Jurkat, Clone E6-1 (cell line): ENCODE measurements at places on chromosomes 3 and 15.

- no peak for DNase-seq
Measured at GRCh38 chr3:55269096-55269495, 218.0 kb downstream of the WNT5A start.

GRCh38 chr3:17830788-17831187 lies 88.4 kb upstream of the TBC1D5 start:
- DNase-seq, result no peak

DNA sequence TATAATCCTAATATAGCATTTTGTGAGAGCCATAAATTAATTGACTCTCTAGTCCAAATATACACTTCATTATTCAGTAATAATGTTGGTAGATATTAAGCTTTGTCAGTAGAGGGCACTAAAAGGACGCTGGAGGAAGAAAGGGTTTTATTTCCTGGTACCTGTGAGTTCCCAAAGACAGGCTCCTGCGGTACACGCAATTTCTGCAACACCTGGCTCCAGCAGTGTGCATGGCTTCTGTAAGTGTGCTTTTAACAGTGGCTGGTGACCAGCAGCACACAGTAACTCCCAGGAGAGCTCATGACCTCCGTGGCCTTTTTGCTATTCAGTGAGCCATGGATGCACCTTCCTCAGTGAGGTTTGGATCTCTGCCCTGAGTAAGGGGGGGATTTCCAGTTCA lies 338.3 kb upstream of the ZNF385D start:
- DNase-seq, result peak; percentile 41

DNA sequence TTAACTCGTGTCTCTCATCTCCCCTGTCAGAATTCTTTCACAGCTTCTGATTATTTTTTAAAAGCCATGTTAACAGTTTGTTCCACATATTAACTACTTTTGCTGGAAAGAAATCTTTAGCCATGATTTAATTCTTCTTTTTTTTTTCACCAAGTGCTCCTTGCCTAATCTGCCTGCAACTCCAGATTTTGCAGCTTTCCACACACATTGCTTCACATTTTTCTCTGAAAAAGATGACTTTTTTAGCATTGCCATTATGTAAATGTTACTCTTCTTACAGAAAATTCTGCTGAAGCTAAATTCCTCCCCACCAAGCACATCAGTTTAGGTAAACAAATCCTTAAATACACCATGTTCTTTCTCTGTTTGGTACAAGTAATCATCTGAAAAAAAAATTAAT lies 23.4 kb upstream of the PPARG start:
- DNase-seq, result no peak

DNA sequence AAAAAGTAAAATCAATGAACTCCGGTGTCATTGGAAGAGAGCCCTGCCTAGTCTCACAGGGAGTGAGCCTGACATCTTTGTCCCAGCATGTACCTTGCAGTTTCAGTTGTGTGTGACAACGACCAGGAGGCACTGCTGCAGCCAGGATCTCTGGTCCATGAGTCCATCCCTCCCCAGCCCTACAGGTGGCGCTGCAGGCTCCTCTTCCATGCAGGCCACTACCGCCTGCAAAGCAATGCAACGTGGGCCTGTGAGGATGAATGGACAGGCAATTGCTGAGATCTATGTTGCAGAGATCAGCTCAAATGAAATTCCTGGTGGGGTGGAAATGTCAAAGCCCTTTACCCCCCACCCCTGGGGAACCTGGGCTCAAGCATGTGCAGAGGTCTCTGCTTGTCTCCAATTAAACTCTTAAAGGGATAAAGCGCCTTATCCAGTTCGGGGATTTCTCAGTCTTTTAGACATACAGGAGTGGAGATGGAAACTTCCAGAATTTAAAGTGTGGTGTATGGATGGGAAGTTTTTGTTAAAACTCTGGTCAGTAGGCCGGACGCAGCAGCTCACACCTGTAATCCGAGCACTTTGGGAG lies 35.8 kb downstream of the TKT start:
- peak; percentile 75 for DNase-seq

- DNase-seq, result no peak
Measured at GRCh38 chr3:46863261-46863782, at the start of gene MYL3. TSS of gene MYL3 (minus strand) at chr3:46863444. CDS start at chr3:46863390, 54 bp downstream.

GRCh38 chr15:31358957-31359701 lies 32.5 kb downstream of the KLF13 start:
- DNase-seq, result no peak

DNA sequence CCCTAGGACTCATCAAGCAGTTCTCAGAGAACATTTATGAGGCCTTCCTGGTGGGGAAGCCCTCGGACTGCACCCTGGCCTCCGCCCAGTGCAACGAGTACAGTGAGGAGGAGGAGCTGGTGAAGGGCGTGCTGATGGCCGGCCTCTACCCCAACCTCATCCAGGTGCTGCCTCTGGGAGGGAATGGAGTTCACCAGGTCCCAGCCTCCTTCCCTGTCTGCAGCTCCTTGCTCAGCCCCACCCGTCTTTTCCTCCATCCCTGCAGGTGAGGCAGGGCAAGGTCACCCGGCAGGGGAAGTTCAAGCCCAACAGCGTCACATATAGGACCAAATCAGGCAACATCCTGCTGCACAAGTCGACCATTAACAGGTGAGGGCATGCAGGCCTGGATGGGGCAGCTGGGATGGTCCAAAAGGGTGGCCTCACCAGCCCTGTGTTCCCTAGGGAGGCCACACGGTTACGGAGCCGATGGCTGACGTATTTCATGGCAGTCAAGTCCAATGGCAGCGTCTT lies 46.3 kb downstream of the DHX30 start:
- DNase-seq, result no peak

DNA sequence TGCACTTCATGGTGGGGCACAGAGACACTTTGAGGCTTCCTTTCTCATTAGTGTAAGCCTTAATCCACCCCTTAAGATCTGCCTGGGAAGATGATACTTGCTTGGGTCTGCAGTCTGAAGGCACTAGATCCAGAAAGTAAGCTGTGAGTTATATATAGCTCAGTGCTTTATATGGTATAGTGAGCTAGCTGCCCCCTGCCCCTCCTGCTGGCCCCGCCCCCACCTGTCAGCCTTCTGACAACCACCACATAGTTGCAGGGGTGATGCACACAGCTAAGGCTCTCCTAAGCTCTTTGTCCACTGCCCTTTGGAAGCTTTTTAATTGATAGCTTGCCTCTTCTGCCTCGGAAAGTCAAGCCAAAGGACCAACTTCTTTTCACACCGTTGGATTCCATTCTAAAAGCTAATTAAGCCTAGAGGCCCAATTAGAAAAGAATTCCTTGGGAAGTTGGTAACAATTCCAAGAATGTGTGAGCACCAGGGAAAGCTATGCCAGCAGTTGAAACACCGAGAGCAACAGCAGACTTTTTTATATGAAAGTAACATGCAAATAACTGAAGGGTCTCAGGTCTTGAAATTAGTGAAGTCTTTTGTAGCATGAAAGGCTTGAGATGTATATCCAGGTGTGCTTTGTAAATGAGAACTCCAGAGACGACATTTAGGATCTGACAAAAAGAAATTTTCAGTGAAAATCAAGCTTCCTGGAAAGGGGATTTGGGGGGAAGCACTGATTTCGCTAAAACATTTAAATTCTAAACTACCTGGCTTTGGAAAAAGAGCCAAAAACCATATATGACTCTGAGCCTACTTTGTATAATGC lies 2.3 kb downstream of the TPM1 start:
- DNase-seq, result no peak

GRCh38 chr3:481680-482079 lies 285.1 kb downstream of the CHL1 start:
- no peak for DNase-seq

DNA sequence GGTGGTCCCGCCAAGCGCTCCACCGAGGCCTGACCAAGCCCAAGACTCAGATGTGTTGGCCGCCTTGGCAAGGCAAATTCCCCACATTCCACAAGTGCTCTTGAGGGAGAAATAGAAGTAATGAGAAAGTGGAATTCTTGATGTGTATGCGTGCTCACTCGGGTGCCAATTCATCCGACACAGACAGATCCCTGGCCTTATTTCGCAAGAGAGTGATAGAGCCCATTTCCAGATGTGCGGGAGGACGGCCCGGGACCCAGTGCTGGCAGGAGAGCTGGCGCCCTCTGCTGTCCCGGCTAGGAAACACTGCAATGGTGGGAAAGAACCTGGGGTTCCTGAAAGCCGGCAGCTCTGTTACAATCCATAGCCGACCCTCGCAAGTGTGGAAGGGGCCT lies 76.0 kb downstream of the HMG20A start:
- DNase-seq, result peak; percentile 34

DNA sequence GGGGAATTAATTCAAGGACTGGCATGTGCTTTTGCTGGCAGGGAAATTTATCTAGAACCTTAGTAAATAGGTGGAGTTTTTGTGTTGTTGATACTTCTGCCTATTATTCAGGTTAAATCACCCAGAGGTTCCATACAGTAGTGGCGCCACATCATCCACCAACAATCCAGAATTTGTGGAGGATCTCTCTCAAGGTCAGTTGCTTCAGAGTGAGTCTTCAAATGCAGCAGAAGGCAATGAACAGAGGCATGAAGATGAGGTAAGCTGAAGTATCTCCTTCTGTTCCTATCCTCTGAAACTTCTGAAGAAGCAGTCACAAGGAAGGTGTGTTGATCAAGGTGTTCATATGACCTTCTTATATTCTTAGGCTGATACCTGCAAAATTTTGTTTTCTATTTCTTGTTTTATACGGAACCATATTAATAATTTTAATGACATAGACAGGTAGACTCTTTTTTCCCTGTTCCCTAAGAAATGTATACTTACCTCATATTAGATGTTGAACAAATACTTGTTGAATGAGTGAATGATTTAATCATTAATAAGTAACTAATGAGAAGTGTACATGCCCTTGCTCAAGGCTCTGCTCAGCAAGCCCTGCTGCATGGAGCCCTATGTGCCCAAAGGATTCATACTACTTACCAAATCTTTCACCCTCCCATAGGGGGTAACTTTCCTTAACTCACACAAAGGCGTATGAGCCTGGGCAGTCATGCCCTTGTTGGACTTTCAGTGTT lies 43.6 kb downstream of the HMG20A start:
- no peak for DNase-seq

- DNase-seq, result no peak
Measured at GRCh38 chr15:45100884-45101625, 12.9 kb downstream of the DUOX2 start.

DNA sequence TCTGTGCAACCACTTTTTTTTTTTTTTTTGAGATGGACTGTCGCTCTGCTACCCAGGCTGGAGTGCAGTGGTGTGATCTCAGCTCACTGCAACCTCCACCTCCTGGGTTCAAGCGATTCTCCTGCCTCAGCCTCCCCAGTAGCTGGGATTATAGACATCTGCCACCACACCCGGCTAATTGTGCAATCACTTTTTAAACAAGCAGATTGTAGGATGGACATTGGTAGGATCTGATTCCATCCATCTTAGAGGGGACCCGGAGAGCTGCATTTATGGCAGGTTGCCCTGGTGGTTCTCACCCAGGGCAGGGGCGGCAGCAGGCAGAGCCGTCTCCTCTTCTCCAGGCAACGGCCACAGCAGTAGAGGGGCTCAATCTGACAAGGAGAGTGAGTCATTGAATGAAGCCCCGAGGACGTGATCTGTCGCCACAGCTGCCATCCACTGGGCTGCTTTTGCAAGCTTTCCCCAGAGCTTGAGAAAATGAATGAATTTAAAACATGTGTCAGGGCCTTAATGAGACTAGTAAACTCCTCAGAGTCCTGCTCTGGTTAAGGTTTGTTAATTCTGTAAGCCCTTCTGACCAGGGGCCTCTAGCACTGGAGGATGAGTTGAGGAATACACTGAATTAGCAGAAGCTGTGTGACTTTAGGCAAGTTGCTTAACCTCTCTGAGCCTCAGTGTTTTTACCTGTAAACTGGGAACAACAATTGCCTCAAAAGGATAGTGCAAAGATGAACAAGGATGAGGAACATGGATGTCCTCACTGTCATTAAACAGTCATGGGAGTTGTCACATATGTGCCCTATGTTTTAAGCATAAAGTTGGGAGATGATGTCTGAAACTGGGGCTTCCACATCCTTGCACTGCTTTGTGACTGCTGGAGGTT lies 129.1 kb downstream of the ASB7 start:
- no peak for DNase-seq

GRCh38 chr15:76342382-76343201 lies 6.0 kb downstream of the ISL2 start:
- DNase-seq, result no peak

DNA sequence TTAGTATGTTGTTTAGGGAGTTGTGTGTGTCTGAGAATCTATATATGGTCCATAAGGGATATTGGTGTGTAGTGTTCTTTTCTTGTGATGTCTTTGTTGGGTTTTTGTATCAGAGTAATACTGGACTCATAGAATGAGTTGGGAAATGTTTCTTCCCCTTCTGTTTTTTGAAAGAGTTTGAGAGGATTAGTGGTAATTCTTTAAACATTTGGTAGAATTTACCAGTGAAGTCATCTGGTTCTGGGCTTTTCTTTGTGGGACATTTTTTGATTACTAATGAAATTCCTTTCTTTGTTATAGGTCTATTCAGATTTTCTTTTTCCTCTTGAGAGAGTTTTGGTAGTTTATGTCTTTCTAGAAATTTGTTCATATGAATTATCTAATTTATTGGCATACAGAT lies 16.9 kb downstream of the ACKR2 start:
- no peak for DNase-seq

DNA sequence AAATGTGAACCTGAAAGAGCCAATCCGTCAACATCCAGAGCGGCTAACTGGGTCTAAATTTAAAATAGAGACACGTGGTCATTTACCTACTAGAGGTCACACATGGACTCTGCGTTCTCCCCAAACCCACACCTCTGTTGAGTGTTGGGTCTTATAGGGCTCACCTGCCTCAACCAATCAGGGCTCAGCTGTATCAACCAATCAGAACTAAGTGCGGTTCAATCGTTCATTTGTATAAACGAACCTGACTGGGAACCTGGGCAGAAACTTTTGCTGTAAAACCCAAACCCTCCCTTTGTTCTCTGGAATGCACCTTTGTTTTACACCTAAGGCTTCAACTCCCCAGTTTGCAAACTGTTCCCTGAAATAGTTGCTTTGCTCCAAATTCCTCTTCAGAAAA lies 8.9 kb downstream of the DNAAF4 start:
- no peak for DNase-seq

- DNase-seq, result no peak
Measured at GRCh38 chr3:172397716-172398405, 50.4 kb downstream of the GHSR start.
